ENCODE measurements at places on chromosomes 13 and 19.

- DNase-seq, result no peak
Observed at GRCh38 chr19:46192992-46193650, 36.4 kb upstream of the IGFL1 start.

DNA sequence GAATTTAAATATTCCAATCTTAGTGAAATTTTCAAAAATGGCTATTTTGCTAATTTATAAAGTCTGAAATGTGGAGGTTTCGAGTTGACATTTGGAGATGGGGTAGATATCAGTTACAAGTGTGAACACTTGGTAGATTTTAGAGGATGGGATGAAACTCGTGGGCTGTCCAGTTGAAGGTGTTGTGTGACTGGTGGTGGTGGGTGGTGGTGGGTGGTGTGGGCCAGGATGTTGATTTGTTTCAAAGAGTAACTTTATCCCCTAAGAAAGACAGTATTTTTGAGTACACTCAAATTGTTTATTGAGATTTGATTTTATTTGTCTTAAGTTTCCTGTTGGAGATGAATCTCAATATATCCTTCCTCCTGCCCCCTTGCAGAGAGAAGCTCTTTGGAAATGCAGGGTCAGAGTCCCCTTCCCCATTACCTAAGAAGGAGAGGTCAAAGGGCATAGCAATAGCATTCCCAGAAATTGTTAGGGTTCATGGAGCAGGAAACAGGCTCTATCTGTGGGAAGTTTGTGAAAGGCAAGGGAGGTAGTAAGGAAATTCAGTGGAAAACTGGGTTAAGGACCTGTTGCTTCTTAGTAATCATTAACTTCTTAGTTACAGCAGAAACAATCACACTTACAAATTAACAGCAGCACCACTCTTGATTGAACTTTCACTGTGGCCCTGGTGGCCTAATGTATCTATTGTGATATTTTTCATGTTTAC, 133.6 kb upstream of the RNF113B start:
- DNase-seq, result no peak

DNA sequence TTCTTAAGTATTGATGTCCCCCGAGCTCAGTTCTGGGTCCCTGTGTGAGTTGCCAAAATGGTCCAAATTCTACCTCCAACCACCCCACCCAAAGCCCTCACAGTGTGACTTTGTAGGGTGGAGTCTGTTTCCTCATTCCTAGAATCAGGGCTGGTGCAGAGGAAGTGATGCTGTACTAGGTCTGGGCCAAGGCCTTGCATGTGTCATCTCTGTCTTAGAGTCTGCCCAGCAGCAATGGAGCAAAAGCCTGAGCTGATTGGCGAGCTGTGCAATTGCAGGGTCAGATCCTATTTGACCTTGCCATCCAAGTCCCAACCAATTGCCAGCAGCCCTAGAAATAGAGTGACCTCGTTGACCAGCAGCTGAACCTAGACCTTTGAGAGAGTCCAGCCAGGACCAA, 97.0 kb upstream of the ANKRD10 start:
- DNase-seq, result no peak

- DNase-seq, result no peak
Observed at GRCh38 chr13:77691871-77692270, 5.6 kb upstream of the SLAIN1 start.

DNA sequence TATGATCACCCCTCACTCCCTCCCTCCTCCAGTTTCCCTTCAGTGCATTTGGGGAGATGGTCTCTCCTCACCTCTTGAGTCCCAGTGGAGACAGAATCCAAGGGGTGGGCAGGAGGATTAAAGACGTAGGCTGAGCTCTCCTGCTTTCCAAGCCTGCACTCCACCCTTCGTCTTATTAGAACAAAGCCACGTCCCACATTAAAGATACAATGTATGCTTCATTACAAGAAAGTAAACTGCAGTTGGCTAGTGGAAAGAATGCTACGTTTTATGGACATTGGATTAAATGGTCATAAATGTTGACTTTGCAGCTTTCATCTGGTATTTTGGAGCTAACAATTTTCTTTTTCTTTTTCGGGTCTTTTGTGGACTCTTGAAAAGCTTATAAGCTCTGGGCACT, 1.5 kb upstream of the KLK11 start:
- DNase-seq, result no peak

GRCh38 chr13:26052337-26052736, 521 bp upstream of the SHISA2 start:
- no peak for DNase-seq

- DNase-seq, result no peak
Observed at GRCh38 chr19:41947091-41947490, 12.0 kb downstream of the RABAC1 start.

DNA sequence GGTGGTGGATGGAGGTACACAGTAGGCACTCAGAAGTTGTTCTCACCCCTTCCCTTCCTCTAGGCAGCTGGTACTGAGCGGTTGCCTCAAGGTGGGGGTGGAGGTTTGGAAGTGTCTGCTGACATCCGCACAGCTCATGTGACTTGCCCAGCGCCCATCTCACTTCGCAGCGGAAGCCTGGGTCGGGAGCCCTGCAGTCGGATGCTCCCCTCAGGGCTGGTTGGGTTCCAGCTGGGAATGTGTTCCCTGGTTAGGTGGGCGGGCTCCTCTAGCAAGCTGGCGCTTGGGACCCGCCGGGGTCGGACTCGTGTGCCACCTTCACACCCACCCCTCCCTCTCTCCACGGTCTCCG, 10.2 kb downstream of the PPP1R37 start:
- DNase-seq, result no peak

DNA sequence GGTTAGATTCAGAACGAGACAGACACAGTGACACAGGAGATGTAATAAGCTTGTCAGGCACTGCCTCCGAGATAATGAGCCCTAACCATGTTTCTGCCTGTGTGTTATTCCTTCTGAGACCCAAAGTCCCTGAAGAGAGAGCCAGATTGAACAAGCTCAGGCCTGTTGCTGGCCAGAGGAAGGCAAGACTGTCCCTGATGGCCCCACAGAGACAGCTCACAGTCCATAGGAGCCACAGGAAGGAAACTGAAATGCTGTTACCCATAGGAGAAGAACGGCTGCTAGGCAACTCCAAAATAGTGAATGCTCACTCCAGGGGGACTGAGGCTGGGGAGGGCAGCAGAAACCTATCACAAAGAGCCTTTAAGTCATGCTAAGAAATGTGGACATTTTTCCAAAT, 31.8 kb upstream of the RFXAP start:
- DNase-seq, result no peak

- DNase-seq, result no peak
Observed at GRCh38 chr19:34067861-34068271, 104.4 kb upstream of the LSM14A start.

DNA sequence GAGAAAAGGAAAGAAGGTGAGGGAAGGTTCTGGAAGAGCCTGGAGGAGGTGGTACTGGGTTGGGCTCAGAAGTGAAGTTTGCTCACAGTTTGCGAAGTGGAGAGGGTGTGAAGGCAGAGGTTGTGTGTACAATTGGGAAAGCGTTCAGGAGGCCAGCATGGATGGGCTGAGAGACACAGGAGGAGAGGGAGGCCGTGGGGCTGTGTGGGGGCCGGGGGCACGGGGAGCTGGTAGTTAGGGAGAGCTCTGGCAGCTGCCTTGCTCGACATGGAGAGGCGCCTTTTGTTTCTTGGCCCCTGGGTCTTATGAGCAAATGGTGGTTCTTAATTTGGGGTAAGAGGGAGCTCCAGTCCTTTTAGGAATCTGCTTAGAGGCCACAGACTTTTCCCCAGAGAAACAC, 16.7 kb downstream of the BICRA start:
- no peak for DNase-seq

GRCh38 chr13:59568306-59568705, 595.4 kb downstream of the DIAPH3 start:
- DNase-seq, result no peak

- DNase-seq, result no peak
Observed at GRCh38 chr19:19525611-19526380, 2.9 kb upstream of the YJEFN3 start.

- no peak for DNase-seq
Observed at GRCh38 chr13:65921933-65922332, 1308.2 kb downstream of the PCDH9 start.

DNA sequence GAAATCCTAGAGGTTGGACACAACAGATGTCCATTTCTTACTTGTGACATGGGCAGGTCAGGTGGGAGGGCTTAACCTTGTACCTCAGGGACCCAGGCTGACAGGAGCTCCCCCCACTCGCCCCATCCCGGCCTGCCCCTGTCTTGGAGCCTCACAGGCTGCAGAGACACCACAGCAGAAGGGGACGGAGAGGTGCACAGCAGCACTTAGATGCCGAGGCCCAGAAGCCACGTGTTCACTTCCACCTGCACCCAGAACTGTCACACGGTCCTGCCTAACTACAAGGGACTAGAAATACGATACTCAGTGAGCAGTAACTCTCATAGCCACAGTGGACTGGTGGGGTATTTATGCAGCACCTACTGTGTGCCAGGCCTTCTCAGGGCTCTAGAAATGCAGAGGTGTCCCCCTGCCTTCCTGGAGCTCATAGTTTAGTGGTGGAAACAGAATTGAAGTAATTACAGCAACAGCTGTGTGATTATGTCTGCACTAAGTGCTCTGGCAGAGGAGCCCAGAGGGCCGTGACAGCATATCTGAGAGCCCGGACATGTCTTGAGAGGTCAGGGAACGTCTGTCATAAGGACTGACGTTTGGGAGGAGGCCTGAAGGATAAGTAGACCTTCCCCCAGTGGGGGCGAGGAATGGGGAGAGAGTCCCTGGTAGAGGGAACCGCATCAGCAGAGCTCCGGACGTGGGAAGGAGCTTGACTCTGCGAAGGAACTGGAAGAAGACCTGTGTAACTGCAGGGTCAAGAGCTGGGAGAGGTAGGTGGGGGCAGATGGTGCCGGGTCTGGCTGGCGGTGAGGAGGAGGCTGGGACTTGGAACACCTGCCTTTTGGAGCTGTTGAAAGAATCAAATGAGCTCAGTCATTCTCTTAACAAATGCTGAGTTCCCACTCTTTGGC, 130.0 kb downstream of the SIPA1L3 start:
- no peak for DNase-seq

- no peak for DNase-seq
Observed at GRCh38 chr13:98026457-98026857, 73.0 kb downstream of the IPO5 start.

DNA sequence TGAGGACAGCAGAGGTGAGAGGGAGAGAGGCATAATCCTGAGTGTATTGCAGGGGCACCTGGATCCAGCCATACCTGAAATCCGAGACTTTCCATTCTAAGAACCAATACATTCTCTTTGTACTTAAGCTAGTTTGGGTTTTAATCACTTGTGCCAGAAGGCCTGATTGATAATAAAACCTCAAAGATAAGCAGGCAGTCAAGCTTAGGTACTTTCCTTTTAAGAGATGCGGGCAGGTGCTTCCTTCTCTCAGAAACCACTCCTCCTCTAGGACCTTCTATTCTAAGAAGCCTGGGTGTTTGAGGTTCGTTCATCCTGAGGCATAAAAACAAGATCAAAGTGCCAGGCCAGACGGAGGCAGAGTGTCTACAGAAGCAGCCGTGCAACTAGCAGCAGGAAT, 22.2 kb downstream of the FAM187B start:
- peak; percentile 97 for DNase-seq

DNA sequence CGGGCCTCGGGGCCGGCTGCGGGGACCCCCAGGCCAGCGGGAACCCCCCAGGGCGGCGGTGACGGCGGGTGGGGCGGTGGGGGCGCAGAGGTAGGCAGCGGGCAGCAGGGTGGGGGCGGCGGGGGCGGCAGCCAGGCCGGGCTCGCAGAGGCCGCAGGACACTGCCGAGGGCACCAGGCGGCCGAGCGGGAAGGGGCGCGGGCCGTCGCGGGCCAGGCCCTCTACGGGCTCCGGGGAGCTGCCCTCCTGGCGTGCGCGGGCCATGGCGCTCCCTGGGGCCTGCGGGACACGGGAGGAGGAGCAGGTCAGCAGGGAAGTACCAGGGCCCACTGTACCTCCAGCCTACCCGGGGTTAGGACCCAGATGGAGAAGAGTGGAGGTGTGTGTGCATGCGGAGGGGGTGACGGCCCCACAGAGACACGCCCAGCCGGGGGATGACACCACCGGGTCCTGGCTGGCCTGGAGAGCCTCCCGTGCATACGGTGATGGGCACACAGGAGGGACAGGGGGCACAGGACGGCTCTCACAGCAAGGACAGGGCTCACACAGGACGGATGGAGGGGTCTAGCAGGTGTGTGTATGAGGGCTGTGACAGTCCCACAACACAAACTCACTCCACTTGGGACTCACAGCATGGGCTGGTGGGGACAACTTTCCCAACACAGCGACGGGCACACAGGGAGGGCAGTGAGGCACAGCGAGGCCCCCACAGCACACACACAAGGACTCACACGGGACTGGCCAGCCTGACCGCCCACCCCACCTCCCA, 2.6 kb downstream of the BBC3 start:
- no peak for DNase-seq

GRCh38 chr19:35313587-35313986, 15.4 kb upstream of the CD22 start:
- no peak for DNase-seq

DNA sequence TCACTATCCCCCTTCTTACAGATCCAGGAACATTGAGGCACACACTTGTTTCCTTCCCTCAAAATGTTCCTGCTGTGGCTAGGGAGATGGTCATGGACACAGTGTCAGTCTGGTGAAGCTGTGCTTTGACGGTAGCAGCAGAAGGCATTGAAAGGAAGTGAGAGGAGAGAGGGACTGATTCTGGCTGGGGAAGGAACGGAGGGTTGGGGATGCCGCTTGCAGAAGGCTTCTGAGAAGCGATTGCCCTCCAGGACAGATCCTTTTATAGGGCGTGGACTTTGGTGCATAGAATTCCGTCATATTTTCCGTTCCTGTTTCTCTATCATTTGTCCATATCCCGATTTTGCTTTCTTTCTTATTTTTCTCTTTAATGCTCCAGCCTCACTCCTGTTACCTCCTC, 14.1 kb upstream of the MYH14 start:
- no peak for DNase-seq

DNA sequence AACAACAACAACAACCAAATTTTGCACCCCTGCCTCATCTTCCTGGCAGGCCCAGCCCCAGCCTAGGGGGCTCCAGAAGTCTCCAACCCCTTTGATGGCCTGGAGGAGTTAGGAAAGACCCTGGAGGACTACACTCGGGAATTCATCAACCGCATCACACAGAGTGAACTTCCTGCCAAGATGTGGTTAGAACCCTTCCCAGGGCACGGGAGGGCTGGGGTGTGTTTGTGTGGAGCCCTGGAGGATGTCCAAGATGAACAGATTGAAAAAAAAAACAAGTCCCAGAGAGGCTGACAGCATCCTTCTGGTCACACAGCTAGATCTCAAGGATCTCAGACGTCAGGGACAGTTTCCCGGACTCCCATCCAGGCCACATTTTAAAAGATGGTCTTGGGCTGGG, 13.3 kb downstream of the APOC1 start:
- no peak for DNase-seq

- DNase-seq, result no peak
Observed at GRCh38 chr19:13808856-13809255, 13.6 kb downstream of the ZSWIM4 start.

- DNase-seq, result no peak
Observed at GRCh38 chr19:46390866-46391265, 22.5 kb downstream of the CCDC8 start.

All from Jurkat, Clone E6-1 (cell line).